Activated CD4-positive, alpha-beta T cell treated with anti-CD3 and anti-CD28 coated beads, Interleukin-2, amount 50 U/mL, for 48 hours (primary cell): ENCODE measurements at places on chromosomes 7 and 10.

DNA sequence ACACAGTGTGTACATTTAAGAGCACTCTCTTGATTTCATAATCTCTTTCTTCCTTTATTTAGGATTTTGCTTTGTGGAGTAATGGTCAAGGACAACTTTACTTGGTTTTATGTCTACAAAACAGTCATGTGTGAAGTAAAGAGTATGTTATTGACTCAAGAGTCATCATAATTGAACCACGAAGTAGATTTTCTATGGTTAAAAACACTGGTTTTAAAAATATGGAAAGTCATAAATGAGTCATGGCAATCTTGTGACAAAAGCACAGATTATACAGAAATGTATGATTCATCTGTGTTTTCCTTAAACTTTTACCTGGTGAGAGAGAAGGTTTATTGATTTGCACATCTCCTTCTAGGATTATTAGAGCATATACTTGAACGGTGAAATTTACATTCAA is 969.7 kb downstream of the GATA3 start:
- DNase-seq: no peak

DNA sequence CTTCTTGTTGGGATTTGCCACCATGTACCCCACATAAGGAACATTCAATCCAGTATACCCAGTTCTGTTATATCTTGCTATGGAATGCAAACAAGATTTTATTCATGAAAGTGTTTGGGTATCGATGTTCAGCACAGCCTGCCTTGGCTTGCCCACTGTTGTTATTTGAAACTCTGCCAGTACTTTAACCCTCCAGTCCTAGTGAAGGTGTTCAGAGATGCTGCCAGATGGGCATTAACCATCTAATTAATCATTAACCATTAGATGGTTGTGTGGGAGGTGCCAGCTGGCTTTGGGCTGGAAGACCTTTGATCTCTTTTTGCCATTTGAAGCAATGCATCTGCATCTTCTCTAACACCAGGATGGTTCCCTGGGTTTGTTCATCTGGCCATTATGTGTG is 363.0 kb downstream of the SH2D4B start:
- no peak for DNase-seq

- no peak for DNase-seq
These were observed 124.5 kb downstream of the SEMA3A start for GRCh38 chr7:84069999-84070500.

DNA sequence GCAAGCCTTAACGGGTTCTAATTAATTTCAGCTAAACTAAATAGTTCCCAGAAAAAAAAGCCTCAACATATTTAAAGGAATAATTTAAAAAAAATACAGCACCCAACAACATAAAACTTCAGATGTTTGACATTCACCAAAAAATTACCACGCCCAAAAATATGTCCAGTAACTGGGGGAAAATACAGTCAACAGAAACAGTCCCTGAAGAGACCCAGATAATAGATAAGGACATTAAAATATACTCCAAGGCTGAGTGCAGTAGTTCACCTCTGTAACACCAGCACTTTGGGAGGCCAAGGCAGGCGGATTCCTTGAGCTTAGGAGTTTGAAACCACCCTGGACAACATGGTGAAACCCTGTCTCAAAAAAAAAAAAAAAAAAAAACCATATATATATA is 78.0 kb downstream of the BTAF1 start:
- DNase-seq: no peak

DNA sequence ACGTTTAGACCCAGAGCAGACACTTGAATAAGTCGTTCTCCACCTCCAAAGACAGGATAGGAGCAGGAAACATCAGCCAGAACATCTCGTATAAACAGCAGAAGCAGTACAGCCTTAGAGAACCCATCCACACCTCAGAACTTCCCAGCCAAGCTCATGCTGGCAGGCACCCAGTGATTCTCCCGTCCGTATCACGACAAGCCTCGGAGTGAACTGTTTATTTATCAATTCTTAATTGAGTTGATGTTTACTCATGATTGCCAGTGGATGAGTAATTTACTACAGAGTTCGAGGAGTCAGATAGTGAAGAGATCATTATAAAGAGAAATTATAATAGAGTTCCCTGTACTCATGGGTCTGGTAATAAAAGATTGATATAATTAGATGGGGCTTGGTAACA is 811.5 kb downstream of the LRMDA start:
- no peak for DNase-seq

- DNase-seq: no peak
These were observed 31.2 kb downstream of the XPNPEP1 start for GRCh38 chr10:109892117-109892516.

- peak; percentile 49 for DNase-seq
These were observed 569 bp downstream of the CAV1 start for GRCh38 chr7:116525298-116525912.

GRCh38 chr10:101576211-101576863 is 11.7 kb downstream of the POLL start:
- DNase-seq: no peak

GRCh38 chr10:113329121-113329596 is 223.7 kb upstream of the HABP2 start:
- no peak for DNase-seq

DNA sequence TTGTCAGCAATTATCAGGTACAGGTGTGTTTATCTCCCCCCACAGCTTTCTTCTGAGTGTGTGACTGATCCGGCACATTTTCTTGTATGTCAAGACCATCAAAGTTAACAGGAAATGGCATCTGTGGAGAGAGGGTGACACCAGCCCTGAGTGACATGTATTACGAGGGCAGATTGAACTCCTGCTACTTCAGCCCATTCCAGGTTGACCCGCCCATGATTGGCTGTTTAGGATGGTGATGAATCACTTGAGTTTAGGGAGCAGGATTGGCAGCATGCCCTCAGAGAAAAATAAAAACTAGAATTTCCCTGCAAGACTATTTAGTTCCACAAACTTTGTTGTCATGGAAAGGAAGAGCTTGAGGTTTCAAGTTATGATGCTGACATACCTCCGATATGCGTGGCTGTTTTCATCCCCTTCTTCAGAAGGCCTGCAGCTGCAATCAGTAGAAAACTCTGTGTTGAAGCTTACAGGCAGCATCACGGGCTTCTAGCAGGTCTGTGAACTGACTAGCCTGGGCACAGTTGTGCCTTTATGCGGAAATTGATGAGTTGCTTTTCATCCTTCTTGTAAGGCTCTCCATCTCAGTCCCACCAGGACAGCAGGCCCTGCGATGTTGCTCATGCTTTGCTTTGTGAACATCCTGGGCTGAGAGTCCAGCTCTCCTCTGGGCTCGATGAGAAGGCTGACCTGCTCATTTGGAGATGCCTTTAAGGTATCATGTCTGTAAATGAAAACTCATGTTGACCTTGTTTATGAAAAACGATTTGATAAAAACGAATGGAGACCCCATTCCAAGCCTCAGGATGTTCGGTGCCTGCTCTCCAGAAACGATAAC is 8.0 kb upstream of the CELF2 start:
- peak; percentile 15 for DNase-seq

- no peak for DNase-seq
These were observed 249.7 kb upstream of the PITRM1 start for GRCh38 chr10:3422282-3422681.

- no peak for DNase-seq
These were observed 35.2 kb downstream of the ZNF783 start for GRCh38 chr7:149297034-149297755.

GRCh38 chr10:52031771-52032170 is 282.3 kb upstream of the DKK1 start:
- no peak for DNase-seq

- no peak for DNase-seq
These were observed 20.9 kb upstream of the CYP26C1 start for GRCh38 chr10:93039721-93040120.

DNA sequence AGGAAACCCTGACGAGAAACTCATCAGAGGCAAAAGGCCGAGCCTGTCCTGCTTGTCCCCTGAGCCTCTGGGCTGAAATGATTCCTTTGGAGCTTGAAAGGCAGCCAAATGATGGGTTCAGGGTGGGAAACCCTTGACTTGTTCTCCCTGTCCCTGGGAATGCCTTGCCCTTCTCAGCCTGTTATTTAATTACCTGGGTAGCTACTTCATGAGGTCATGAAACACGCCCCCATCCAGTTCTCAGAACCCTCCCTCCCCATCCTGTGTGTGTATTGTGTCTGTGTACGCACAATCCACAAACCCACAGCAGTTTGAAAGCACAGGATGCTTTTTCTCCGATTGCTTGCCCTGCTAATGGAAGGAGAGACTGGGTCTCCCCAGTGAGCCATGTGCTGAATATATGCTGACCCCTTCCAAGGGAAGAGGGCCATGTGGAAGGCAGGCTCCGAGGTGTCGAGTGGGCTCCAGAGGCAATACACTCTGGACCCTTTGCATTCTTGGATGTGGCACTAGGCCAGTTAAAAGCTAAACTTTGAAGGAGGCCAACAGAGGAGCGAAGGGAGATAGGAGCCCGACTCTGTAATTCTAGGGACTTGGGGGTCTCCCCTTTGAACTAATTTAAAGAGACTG is 10.6 kb downstream of the DUSP5 start:
- DNase-seq: no peak
